ENCODE measurements at places on chromosomes 11 and 22.

DNA sequence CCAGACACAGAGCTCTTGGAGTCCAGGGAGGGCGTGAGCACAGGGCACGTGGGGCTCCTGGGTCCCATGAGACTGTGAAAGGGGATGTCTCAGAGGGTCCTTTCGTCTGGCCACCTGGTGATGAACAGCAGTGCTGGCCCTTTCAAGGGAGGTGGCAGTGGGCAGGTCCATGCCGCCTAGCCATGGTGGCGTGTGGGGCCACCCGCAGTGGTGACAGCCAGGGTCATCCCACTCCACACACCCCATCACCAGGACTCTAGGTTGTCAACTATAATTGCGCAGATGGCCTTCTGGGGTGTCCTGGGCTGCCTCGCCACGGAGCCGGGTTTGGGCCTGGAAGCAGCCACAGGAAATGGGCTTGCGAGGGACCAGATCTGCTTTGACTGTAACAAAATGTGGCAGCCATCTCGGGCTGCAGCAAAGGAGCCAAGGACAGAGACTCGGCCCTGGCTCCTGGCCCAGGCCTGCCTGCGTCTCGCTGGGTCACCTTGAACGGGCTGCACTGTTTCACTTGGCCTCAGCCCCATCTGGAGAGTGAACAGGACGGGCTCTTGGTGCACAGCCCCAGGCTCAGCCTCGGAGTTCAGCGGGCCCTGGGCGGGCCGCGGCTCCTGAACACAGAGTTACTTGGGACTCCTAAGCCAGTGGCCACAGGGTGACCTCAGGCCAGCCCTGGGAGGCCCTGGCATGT, 1350.5 kb downstream of the BRD1 start:
- DNase-seq = no peak

DNA sequence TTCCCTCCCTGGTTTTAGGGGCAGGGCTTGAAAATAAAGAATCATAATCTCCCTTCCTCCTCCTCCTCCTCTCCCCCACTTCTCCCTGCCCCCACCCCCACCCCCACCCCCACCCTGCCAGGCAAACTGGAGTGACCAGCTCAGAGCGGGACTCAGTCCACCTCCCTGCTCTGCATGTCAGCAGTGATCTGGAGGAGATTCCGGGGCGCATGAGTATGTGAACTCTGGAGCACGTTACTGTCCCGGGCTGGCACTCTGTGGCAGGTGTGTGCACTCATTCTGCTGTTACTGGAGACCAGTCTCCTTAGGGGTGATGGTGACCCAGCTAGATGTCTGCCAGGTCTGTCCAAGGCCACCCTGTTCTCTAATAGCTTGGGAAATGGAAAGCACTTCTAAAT, 33.9 kb downstream of the MARK2 start:
- DNase-seq = no peak

DNA sequence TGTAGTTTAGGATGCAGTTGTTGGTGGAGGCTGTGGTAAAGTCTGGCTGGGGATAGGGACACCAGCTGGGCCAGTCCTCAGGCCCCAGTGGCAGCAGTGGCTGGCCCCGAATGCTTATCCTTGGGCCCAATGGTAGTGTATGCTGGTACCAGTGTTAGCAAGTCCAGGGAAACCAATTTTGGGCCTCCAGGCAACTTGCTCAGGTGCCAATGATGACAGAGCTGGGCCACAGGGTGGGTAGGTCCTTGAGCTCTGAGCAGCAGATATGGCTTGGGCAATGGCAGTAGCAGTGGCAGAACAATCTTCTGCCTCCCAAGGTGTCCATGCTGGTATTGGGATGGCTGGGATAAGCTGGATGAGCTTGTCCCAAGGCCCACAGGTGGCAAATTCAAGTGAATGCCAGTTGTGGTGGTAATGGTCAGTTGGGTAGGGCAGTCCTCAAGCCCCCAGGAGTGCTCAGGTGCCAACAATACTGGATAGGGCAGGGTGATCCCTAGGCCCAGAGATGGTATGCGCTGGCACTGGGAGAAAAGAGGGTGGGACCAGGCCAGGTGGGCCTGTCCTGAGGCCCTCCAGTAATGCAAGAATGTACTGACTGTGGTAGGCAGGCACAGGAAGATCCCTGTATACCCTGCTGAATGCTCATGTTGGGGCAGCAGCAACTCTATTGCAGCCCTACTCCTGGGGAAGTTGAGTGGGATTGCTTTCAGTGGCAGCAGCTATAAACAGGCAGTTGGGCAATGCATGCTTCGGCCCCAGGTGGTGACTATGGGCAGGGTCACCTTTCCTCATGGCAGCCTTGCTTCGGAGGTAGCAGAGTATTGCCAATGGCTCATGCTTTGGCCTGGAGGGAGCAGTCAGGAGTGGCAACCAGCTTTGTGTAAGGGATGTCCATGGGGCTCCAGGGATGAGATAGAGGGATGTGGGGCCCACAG, 54.7 kb downstream of the KCNQ1OT1 start:
- no peak for DNase-seq

DNA sequence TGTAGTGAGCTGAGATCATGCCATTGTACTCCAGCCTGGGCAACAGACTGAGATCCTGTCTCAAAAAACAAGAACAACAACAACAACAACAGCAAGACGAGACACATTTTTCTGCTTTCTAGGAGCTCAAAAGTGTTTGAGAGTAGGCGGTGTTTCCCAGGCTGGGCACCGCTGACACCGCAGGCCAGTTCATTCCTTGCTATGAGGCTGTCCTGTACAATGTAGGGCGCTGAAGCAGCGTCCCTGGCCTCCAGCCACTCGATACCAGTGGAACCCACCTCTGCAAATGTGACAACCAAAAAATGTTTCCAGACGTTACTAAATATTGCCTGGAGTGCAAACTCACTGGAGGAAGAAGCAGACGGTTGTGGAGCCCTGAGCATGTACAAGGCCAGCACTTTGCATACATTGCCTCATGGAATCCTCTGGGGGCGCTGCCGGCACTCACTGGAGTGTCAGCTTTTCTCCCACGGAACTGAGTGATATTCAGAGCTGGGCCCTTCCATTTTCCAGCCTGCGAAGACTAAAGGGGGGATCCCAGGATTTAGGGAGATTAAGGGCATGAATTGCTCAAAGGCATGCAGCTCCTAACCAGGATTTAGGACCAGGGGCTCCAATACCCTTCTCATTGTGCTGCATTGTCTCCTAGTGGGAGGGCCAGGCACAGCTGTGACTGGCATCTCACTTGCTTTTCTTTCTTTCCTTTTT, 5.8 kb upstream of the MIEF1 start:
- peak; percentile 90 for DNase-seq

DNA sequence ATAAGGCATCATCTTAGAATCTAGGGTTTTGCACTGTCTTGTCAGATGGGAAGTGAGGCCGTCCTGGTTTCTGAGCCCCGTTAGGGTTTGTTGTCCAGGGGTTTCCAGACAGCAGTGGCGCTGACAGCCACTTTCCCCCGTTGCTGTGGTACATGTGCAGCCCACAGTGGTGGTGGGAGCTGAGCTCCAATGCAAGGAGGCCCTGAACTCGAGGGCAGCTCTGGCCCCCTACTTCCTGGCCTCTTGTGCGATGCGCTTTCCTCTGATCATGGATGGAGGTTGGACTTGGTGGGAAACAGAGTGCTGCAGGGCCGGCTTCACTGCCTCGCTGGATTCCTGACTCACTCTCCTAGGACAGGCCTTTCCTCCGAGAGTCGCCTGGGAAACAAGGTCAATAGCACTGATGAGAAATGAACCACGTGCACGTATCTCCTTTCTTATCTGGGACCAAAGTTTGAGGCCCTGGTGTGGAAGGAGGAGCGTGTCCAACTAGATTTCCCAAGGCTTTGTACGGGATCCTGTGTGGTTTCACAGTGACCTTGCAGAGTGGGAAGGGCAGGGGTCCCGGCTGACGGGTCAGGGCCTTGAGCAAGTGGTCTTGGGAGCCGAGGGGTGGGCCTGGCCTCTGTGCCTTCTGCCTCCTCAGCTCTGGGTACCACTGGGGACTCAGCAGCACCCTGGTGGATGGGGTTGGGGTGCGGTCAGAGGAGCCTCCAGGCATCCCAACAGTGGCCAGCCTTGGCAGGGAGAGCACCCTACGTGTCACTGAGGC, 3.7 kb downstream of the PHRF1 start:
- no peak for DNase-seq

DNA sequence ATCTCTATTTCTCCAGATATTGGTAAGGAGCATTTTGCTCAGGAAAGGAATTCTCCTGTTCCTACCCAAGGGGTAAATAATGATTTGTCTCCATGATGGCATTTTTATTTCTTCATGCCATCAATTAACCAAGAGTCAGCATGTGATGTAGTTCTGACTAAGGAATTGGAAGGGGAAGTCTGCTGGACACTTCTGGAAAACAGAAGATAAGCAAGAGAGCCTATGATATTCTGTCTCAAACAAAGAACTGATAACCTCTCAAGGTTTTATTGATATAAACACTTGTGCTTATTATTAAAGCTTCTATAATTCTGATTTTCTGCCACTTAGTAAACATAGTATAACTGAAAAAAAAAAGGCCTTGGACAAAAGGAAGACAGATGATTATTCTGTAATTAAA, 673.0 kb upstream of the CHORDC1 start:
- DNase-seq = no peak

- no peak for DNase-seq
These were observed 28.1 kb downstream of the SBF2 start for GRCh38 chr11:10265936-10266335.

GRCh38 chr11:44945666-44946065, 5.0 kb downstream of the TP53I11 start:
- DNase-seq = no peak

- no peak for DNase-seq
These were observed 19.5 kb downstream of the ZNF74 start for GRCh38 chr22:20413217-20414058.

DNA sequence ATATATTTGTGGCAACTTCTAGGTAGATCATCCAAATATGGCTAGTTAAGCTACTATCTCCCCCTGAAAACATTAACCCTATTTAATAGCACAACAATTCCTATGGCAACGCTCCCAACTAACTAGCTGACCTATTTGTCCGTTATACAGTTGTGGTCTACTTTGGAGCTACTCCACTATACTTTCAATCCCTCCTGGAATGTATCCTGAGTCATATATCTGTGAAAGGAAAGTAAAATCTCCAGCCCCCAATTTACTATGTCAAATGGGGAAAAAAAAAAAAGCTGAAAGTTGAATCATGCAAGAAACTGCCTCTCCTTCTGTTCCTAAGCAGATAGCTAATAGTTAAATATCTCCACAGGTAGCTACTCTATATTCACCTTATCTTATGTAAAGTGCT, 128.5 kb downstream of the CD44 start:
- DNase-seq = no peak

DNA sequence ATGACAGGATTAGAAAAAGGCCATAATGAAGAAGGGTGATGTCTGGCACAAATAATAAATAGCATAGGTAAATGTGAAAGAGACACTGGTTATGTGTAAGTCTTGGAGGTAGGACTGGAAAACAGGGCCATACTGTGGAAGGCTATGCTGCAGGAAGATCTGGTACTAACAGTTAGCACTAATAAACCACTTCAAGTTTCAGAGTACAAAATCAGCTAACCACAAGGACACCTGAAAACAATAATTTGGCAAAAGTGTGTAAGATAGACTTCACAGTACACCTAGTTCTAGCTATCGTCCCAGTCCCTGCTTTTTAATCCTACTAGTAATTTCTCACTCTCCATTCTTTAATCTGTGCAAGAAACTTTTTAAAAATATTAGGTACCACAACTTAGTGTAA, 44.3 kb downstream of the CWF19L2 start:
- no peak for DNase-seq

DNA sequence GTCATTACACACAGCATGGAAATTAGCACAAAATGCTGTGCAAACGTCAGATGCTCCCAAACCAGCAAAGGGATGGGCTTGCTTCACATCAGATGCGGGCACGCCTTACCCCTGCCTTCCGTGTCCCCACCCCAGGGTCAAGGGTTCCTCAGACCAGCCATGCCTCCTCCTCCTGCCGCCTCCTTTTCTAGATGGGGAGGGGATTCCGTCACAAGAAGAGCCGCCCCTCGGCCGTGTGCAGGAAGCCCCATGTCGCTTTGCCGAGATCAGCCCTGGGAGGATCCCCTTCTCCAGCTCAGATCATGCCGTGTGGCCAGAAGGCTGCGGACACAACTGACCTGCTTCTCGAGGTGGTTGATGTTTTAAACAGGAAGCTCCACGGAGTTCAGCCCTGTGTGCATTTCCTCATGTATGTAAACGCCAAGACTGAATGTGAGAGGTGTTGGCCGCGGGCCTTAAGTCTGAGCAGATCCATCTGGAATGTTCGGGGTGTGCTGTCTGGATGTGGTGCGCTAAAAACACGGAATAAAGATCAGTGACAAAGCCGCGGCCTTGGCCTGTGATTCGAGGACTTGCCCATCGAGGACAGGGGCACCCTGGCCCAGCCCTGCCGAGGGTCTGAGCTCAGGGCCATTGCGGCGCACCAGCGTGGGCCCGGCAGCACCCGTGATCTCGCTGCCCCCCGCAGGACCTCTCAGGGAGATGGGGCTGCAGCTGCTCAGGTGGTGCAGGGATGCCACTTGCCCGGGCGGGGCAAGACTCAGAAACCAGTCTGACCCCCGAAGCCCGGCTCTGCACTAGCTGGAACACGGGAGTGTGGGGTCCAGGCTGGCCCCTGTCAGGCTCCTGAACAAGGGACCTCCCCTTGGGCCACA, 412.9 kb downstream of the TBC1D22A start:
- DNase-seq = no peak

- no peak for DNase-seq
These were observed 23.6 kb downstream of the HIRA start for GRCh38 chr22:19407649-19408606.

DNA sequence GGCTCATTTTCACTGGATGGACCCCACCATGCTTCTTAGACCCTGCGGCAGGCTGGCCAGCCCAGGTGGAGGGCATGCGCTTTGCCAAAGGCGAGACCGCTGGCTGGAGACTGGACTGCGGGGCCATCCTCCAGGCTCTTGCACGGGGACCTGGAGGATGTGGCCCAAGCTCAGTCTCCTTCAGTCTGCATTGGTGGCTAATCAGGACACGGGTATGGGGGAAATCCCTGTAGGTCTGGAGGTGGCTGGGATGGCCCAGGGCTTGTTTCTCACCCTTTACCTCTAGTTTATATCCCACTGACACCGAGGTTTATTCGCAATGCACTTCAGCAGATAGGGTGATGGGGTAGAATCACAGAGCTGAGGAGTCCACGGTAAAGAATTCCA, 45.0 kb downstream of the BCR start:
- DNase-seq = no peak

GRCh38 chr11:17238377-17238776, 30.6 kb upstream of the PIK3C2A start:
- DNase-seq = no peak

Measured in suppressor macrophage treated with lipopolysaccharide for 1 hour (primary cell).